CD8-positive, alpha-beta memory T cell (primary cell): ENCODE measurements at places on chromosomes 3 and 15.

DNA sequence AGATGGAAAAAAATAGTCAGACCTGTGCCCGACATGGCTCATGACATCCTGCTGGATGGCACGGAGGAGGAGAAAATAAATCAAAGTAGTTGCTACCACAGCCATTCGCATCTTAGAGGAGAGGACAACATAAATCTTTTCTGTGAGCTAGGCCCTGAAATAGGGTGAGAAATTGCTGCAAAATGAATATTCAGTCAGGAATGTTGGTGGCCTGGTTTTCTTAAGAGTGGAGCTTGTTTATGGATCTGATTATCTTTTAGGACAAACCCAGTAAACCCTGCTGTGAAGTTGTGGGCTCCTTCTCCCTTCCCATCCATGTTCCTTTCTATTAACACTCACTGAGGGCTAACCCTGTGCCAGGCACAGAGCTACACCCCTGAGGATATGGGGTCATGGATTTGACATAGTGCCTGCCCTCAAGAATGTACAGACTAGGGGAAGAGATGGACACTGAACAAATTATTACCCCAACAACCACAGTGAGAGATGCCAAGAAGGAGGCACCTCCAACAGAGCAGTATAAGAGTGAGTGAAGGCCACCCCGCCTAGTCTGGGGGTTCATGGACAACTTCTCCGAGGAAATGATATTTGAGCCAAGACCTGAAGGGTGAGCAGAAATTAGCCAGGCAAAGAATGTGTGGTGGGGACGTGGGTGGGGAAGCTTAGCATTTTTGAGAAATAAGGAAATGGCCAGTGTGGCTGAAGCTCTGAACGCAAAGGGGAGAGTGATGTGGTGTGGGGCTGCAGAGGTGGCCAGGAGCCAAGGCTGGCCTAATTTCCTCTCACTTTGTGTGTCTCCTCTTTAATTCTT lies 68.9 kb upstream of the ARL8B start:
- no peaks in the 10 kb centered on the region for H3K27me3 ChIP-seq
- H3K27ac ChIP-seq = no peak overlapping the region
- no peaks in the 10 kb centered on the region for H3K4me1 ChIP-seq
- H3K4me3 ChIP-seq = no peak overlapping the region
- H3K36me3 ChIP-seq = no peaks in the 10 kb centered on the region

DNA sequence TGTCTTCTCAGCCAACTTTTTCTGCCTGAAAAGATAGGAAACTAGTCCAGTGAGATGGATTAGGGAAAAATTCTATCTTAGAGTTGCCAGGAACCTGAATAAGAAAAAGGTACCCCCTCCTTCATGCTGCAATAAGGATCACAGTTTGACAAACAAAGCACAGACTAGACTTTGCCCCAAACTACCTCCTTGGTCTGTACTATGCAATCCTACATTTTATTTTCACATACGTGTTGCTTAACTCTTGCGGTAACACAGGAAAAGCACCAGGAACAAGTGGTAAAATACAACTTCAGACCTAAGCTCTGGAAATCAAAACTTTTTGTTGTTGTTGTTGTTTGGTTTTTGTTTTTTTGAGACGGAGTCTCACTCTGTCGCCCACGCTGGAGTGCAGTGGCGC lies 11.3 kb upstream of the IL12A start:
- H3K27ac ChIP-seq = no peak overlapping the region
- no peak overlapping the region for H3K4me3 ChIP-seq
- peaks cover 6% of the 10 kb centered on the region for H3K27me3 ChIP-seq
- H3K4me1 ChIP-seq = no peaks in the 10 kb centered on the region
- H3K36me3 ChIP-seq = no peaks in the 10 kb centered on the region
- DNase-seq = no peak

GRCh38 chr3:17501745-17502144 lies 240.7 kb downstream of the TBC1D5 start:
- H3K36me3 ChIP-seq = no peaks in the 10 kb centered on the region
- H3K4me1 ChIP-seq = no peaks in the 10 kb centered on the region
- H3K4me3 ChIP-seq = no peak overlapping the region
- no peak overlapping the region for H3K27ac ChIP-seq
- no peaks in the 10 kb centered on the region for H3K27me3 ChIP-seq
- no peak for DNase-seq

GRCh38 chr3:127212711-127213110 lies 19.8 kb downstream of the PRR23E start:
- no peaks in the 10 kb centered on the region for H3K36me3 ChIP-seq
- H3K4me3 ChIP-seq = no peak overlapping the region
- H3K4me1 ChIP-seq = no peaks in the 10 kb centered on the region
- DNase-seq = no peak

GRCh38 chr15:60647246-60647645 lies 168.3 kb upstream of the ICE2 start:
- no peak overlapping the region for H3K4me3 ChIP-seq
- H3K36me3 ChIP-seq = no peaks in the 10 kb centered on the region
- no peak for DNase-seq
- no peak overlapping the region for H3K27ac ChIP-seq
- no peaks in the 10 kb centered on the region for H3K27me3 ChIP-seq

GRCh38 chr3:107767897-107768605 lies 245.3 kb downstream of the BBX start:
- H3K27me3 ChIP-seq = no peaks in the 10 kb centered on the region
- H3K27ac ChIP-seq = no peak overlapping the region
- no peak overlapping the region for H3K4me3 ChIP-seq
- H3K36me3 ChIP-seq = no peaks in the 10 kb centered on the region

DNA sequence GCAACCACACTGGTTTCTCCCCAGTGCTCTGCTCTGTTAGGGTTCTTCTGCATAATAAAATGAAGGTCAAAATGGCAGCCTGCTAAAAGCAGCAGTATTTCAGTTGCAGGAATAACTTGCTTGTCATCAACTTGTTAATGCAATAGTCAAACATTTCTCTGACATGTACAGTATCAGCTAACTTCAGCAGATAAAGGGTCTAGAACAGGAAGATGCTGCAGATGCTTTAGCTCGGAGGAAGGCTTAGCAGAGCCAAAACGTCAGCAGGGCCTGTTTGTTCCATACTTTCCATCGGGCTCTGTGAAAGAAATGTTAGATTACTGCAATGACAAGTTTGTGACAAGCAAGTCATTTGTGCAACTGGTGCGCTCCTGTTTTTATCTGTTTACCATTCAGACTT lies 291.9 kb downstream of the TIGIT start:
- H3K36me3 ChIP-seq = no peaks in the 10 kb centered on the region
- no peak for DNase-seq

GRCh38 chr3:152581951-152582350 lies 253.0 kb upstream of the P2RY1 start:
- H3K4me3 ChIP-seq = no peak overlapping the region
- no peak for DNase-seq
- no peaks in the 10 kb centered on the region for H3K36me3 ChIP-seq
- no peaks in the 10 kb centered on the region for H3K27me3 ChIP-seq
- H3K27ac ChIP-seq = no peak overlapping the region

- H3K27me3 ChIP-seq = no peaks in the 10 kb centered on the region
- no peaks in the 10 kb centered on the region for H3K4me1 ChIP-seq
- no peaks in the 10 kb centered on the region for H3K36me3 ChIP-seq
- H3K4me3 ChIP-seq = no peak overlapping the region
Observed at GRCh38 chr3:183193762-183194689, 31.5 kb upstream of the LAMP3 start.

DNA sequence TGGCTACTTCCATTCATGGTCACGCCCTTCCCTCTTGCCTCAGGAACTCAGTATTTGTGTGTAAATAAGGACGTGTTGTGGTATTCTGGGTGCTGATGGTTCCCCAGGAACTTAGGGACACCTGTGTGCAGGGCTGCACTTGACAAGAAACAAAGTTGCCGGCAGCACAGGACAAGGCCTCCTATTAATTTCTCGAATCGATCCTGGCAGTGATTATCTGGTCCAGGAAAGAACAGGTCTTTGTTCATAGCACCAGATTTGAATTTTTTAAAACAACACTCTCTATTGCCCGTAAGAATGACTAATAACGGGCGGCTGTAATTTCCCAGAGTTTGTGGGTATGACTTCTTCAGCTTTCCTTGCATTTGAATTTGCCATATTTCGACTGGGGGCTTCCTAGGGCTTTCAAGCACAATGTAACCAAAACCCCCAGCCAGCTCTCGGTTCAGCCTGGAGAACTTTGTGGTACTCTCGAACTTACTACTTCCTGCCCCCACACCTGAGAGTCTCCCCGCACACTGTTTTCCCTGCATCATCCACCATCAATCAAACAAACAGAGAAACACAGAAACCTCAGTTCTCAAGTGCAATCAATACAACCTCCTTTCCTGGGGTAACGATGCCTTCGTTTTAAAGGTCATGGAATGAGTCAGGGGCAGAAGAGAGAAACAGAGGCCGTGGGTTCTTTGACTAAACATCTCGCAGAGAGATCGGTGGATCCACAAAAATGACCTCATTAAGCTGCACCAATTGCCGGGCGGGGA lies 241.7 kb upstream of the ICE2 start:
- H3K4me3 ChIP-seq = peak overlapping the region; percentile 30
- DNase-seq = peak; percentile 33
- no peak overlapping the region for H3K27ac ChIP-seq
- peaks cover 34% of the 10 kb centered on the region for H3K4me1 ChIP-seq
- no peaks in the 10 kb centered on the region for H3K27me3 ChIP-seq

DNA sequence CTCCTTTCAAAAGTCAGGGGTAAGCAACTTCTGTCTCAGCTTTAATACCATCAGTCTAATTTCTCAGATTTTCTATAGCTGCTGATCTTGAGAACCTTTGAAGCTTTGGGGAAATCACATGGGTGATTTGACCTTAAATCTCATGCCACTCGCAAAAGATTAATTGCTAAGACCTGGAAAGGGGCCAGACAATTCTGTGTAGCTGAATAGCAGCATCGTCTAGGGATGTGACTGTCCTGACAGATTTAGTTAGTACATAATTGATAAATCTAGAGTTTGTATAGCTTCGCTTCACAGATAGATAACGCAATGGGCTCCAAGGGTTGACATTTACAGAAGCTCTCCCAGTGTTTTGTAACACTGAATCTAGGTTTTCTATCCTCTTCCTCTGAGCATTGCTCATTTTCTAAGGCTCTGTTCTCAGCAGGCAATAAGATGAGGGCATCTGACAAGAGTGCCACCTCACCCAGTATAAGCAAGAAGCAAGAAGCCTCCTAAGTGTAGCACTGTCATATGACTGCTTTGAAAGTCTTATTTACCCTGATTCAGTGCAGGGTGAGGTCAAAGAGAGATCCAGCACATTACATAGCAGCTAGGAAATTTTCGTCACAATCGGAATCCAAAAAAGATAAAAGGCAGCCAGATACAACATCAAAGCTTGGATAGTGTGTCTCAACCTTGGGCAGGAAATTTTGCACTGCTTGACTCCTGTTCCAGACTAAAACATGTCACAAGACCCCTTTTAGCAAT lies 47.7 kb upstream of the DUT start:
- DNase-seq = no peak
- H3K4me3 ChIP-seq = no peak overlapping the region
- H3K27ac ChIP-seq = no peak overlapping the region
- H3K36me3 ChIP-seq = no peaks in the 10 kb centered on the region

GRCh38 chr3:159936541-159936940 lies 52.1 kb upstream of the IL12A start:
- H3K27me3 ChIP-seq = no peaks in the 10 kb centered on the region
- H3K4me1 ChIP-seq = no peaks in the 10 kb centered on the region
- H3K27ac ChIP-seq = no peak overlapping the region
- no peaks in the 10 kb centered on the region for H3K36me3 ChIP-seq
- H3K4me3 ChIP-seq = no peak overlapping the region

DNA sequence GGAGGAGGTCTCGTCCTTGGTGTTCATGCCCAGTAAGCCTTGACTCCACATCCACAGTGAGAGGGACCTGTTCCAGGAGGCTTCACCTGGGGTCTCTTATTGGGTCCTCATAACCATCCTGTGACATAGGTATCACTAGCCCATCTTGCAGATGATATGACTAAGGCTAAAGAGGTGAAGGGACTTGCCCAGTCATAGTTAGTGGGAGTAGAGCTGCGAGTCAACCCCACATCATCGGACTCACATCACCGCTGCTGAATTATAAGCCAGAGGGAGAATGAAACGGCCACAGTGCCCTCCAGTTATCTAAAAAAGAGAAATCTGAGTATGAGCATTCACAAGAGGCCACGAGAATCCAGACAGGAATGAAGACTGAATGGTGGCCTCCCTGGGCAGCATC lies 66.0 kb downstream of the MESD start:
- H3K4me1 ChIP-seq = peaks cover 12% of the 10 kb centered on the region
- H3K4me3 ChIP-seq = no peak overlapping the region
- H3K27ac ChIP-seq = no peak overlapping the region
- H3K27me3 ChIP-seq = no peaks in the 10 kb centered on the region

GRCh38 chr3:119194237-119195150 lies 21.1 kb downstream of the UPK1B start:
- no peak overlapping the region for H3K4me3 ChIP-seq
- no peak overlapping the region for H3K27ac ChIP-seq
- no peaks in the 10 kb centered on the region for H3K36me3 ChIP-seq
- no peaks in the 10 kb centered on the region for H3K4me1 ChIP-seq
- DNase-seq = no peak

- H3K4me3 ChIP-seq = no peak overlapping the region
- no peak for DNase-seq
- H3K4me1 ChIP-seq = no peaks in the 10 kb centered on the region
- H3K27me3 ChIP-seq = no peaks in the 10 kb centered on the region
- H3K27ac ChIP-seq = no peak overlapping the region
- H3K36me3 ChIP-seq = peaks cover 3% of the 10 kb centered on the region
Observed at GRCh38 chr3:9820543-9820942, 10.5 kb downstream of the TTLL3 start.

DNA sequence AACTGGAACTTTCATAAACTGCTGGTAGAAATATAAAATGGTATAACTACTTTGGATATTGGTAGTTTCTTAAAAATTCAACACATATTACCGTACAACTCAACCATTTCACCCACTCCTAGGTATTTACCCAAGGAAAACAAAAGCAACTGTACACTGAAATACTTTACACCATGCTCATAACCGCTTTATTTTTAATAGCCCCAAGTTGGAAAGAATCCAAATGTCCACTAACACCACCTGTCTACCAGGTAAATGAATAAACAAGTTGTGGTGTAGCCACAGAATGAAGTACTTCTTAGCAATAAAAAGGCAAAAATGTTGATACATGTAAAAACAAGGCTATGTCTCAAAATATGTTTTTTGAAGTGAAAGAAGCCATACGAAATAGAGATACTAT lies 215.9 kb upstream of the PEX5L start:
- no peak for DNase-seq
- no peak overlapping the region for H3K4me3 ChIP-seq

DNA sequence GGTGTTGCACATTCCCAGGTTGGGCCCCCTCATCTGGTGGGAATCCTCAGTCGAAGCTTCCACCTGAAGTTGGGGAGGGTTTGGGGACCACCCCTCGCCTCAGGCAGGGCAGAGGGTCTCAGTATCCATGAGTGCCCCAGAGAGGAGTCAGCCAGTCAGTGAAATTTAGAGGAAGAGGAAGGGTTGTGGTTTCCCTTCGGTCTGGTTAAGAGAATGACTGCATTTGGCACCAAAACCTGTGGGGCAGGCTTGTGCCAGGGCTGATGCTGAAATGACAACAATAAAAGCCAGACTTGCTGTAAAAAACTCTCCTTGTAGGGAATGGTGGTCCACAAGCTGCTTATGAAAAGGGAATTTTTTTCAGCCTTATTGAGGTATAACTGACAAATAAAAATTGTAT lies 22.6 kb downstream of the LMCD1 start:
- no peak overlapping the region for H3K27ac ChIP-seq
- no peak overlapping the region for H3K4me3 ChIP-seq
- no peaks in the 10 kb centered on the region for H3K36me3 ChIP-seq
- H3K4me1 ChIP-seq = no peaks in the 10 kb centered on the region
